ENCODE measurements at places on chromosomes 7 and 10. TPM values are rescaled to one million over a fixed set of nuclear protein-coding genes. Genes with fewer than 3 reads are reported as not detected.

The CAMK2B gene
- polyA plus RNA-seq = 1,562 TPM

- DNase-seq = no peak
Measured at GRCh38 chr10:12699781-12700556, 301.5 kb downstream of the CCDC3 start.

DNA sequence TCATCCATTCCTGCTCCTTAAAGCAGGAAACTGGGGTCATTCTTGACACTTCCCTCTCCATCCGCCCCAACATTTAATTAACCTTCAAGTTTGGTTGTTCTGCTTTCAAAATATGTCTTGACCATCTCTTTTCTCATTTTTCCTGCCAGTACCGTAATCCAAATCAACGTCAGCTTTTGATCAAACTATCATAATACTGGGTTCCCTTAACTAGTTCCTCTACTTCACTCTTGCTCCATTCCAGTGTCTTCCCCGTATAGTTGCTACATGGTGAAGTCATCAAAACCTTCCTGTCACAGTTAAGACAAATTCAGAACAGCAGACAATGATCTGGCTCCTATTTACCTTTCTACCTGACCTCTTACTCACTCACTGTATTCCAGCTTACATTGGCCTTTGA lies 6.6 kb upstream of the KLF14 start:
- no peak for DNase-seq

GRCh38 chr10:30577048-30577447 lies 52.5 kb downstream of the LYZL2 start:
- peak; percentile 59 for DNase-seq

- DNase-seq = no peak
Measured at GRCh38 chr10:74987339-74988053, 124.0 kb upstream of the SAMD8 start.

GRCh38 chr10:73060738-73061635 lies 35.7 kb downstream of the P4HA1 start:
- no peak for DNase-seq

DNA sequence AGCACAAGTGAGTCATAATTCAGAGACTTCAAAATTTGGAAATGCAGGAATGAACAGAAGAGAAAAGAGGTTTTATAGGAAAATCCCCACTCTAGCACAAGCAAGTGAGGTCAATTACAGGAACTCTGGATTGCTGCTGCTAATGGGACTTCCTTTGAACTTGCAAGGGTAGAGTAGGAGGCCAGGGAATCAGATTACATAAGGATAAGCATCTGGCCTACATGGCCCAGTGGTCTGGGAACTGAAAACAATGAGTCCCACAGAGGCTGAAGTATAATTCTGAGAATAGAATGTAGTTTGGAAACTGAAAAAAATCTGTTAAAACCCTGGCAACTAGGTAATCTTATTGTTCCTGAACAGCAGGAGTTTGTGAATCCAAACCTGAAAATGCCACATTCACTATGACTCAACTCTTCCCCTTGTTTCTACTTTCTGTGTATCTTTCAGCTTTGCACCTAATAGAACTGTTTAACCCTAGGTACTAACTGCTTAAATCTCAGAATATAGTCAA lies 66.5 kb downstream of the CTNNA3 start:
- no peak for DNase-seq
